ENCODE measurements at places on chromosomes 1 and 21. TPM values are rescaled to one million over a fixed set of nuclear protein-coding genes. Genes with fewer than 3 reads are reported as not detected.

The HFM1 gene
- total RNA-seq = not detected

GRCh38 chr1:234509457-234510328 is 30.7 kb upstream of the TARBP1 start:
- peaks cover 2% of the 10 kb centered on the region for H3K4me1 ChIP-seq
- no peak overlapping the region for H3K27ac ChIP-seq

- H3K36me3 ChIP-seq = no peaks in the 10 kb centered on the region
- H3K4me3 ChIP-seq = no peak overlapping the region
- no peak overlapping the region for H3K27ac ChIP-seq
- no peak for DNase-seq
Observed at GRCh38 chr1:70003211-70003908, 202.0 kb downstream of the LRRC40 start.

GRCh38 chr1:66095190-66095589 is 302.5 kb downstream of the PDE4B start:
- H3K4me1 ChIP-seq = peaks cover 9% of the 10 kb centered on the region
- no peak overlapping the region for H3K27ac ChIP-seq
- no peaks in the 10 kb centered on the region for H3K36me3 ChIP-seq
- H3K4me3 ChIP-seq = no peak overlapping the region

- no peak for DNase-seq
- H3K4me1 ChIP-seq = no peaks in the 10 kb centered on the region
- H3K4me3 ChIP-seq = no peak overlapping the region
- H3K36me3 ChIP-seq = no peaks in the 10 kb centered on the region
- no peak overlapping the region for H3K27ac ChIP-seq
- H3K27me3 ChIP-seq = no peaks in the 10 kb centered on the region
Observed at GRCh38 chr1:240808381-240808780, 196.4 kb upstream of the GREM2 start.

DNA sequence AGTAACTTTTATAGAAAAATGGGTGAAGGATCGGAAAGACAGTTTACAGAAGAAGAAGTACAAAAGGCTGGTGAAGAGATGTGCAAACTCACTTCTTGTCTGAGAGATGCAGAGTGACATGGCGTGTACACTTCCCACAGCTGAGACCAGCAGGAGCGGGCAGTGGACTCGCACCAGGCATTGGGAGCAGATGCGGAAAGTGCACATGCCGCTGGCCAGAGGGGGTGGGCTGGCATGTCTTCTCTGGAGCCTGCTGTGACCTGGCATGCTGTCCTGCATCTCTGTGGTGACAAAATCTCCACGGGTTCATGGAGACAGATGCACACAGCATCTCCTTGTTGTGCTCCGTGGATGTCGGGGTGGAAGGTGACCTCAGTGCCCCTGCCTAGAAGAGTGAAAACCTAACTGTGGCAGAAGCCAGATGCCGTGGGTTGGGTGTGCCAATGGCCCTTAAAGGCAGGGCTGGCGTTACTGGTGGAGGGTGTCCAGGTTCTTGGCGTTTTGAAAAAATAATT is 128.6 kb upstream of the COL6A1 start:
- peaks cover 9% of the 10 kb centered on the region for H3K4me1 ChIP-seq
- no peak overlapping the region for H3K4me3 ChIP-seq
- no peaks in the 10 kb centered on the region for H3K36me3 ChIP-seq
- H3K27ac ChIP-seq = no peak overlapping the region

GRCh38 chr1:80054129-80054528 is 1047.6 kb upstream of the ADGRL4 start:
- no peak overlapping the region for H3K27ac ChIP-seq
- H3K27me3 ChIP-seq = no peaks in the 10 kb centered on the region
- H3K36me3 ChIP-seq = no peaks in the 10 kb centered on the region
- no peak overlapping the region for H3K4me3 ChIP-seq

All from naive thymus-derived CD8-positive, alpha-beta T cell (primary cell).